ENCODE measurements at places on chromosomes 7 and 10.

- DNase-seq = no peak
Measured at GRCh38 chr7:1124164-1124563, 35.8 kb downstream of the ZFAND2A start.

DNA sequence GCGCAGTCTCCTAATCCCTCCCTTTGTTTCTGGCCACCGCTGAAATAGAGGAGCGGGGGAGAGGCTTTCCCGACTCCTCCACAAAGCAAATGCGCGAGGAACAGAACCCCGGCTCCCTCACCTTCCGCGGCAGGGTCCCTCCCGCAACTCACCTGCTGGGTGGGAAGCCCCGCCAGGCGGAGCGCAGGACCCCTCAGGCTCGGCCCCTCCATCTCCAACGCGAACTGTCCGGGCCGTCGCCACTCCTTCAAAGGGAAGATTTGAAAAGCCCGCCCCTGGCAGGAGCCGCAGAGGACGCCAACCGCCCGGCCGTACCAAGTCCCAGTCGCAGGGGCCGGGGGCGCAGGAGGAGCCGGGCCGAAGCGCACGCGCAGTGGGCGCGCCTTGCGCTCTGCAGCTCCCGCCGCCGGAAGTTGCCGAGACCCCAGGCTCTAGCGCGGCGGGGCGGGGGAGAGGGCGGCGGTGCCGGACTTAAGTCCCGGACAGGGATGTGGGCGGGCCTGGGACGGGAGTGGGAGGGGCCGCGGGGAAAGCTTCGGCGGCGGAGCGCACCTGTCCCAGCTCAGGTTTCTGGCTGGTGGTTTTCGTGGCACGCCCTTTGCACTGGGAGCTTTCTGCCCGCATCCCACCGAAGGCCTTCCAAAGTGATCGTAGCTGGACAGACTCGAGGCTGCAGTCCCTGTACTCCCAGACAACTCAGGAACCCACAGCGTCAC is at the start of gene RTKN2:
RTKN2 (minus strand) TSS at position 446 of the 716 bp plus-strand sequence; CDS start at position 212, 234 bp downstream.
- DNase-seq = peak; percentile 33

DNA sequence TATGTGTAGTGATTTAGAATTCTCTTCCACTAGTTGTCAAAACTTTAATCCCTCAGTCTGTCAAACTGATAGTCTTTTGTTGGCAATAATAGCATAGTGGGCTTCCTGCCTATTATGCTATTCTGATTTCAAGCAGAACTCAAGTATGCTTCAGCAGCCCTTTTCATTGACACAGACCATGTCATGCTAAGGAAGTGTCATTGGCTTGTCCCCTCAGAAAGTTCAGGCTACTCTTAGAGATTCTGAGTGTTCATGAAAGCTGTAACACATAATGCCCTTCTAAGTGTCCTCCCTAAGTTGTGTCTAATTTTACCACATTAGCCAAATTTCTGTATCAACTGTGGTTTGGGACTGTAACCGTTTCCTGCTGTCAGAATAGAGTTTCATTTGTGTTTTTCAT is 198.7 kb downstream of the THSD7A start:
- no peak for DNase-seq

- no peak for DNase-seq
Measured at GRCh38 chr7:19969859-19970493, 196.6 kb upstream of the TMEM196 start.

GRCh38 chr10:114485696-114486400 is 81.5 kb upstream of the AFAP1L2 start:
- no peak for DNase-seq

GRCh38 chr7:18287482-18287881 is 208.1 kb upstream of the HDAC9 start:
- DNase-seq = no peak

DNA sequence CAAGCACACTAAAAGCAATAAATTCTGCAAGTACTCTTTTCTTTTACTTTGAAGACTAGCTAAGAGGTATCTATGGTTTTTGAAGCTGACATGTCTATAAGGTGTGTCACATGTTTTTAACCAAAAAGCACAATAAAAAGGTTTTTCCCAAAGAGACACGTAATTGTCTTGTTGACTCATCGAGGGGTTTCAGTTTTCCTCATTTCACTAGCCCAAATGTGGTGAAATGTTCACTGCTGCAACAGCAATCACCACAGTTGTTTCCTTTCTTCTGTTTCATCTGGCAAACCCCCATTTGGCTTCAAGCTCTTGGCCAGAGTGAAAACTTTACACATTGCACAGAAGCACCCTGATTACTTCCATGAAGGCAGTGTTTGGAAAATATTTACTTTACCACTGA is 3.8 kb upstream of the HOXA4 start:
- no peak for DNase-seq

- DNase-seq = no peak
Measured at GRCh38 chr7:85289279-85289678, 102.4 kb upstream of the SEMA3D start.

- no peak for DNase-seq
Measured at GRCh38 chr10:5064656-5065055, 29.6 kb upstream of the AKR1C3 start.

DNA sequence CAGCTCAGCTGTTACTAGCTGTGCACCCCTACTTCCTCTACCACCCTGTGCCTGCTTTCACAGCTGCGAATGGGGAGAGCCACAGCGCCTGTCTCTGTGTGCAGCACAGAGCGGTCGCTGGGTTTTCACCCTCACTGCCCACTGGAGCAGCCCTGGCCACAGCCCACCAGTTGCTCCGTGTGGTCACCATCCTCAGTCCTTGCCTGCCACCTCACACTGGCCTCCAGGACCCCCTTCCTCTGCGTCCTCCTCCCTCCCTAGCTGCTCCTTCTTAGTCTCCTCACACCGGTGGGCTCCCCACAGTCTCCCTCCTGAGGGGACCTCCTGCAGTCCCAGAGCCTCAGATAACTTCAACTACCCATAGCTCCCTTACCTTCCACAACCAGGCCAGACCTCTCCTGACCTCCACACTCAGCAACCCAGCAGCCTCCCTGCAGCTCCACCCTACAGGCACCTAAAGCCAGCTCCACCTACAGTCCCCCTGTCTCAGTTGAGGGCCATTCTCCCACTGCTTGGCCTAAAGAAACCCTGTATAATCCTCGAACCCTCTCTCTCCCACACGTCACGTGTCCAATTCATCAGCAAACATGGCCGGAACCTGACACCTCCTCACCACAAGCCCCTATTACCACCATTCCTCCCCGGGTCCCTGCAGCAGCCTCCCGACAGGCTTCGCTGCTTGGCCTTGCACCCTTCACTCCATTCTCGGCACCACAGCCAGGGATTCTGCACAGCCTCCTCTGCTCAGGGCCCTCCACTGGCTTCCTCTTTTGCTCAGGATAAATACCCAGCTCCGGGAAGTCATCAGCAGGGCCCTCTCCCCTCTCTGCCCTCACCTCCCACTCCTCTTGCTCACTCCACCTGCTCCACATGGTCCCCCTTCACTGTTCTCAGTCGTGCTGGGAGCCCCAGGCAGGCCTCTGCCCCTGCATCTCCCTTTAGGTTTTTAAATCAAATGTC is 28.1 kb downstream of the PLAC9 start:
- no peak for DNase-seq

DNA sequence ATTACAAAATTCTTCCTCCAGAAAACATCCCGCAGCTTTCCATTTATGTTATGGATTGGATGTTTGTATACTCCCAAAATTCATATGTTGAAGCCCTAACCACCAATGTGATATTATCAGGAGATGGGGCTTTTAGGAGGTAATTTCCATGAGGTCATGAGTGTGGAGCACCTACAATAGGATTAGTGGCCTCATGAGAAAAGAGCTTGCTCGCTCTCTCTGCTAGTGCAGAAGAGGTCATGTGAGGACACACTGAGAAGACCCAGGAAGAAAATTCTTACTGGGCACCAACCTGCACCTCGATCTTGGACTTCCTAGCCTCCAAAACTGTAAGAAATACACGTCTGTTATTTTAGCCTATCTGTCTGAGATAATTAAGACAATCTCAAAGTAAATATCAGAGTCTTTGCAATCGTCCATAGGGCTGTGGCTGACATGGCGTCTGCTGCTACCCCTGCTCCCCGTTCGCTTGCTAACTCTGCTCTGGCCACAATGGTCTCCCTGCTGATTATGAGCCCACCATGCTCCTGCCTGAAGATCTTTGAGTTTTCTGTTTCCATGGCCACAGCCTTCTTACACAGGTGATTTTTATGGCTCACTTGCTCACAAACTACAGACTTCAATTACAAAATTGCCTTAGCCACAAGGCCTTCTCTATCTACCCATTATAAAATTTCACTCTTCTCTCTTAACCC is 333.3 kb downstream of the CACNA2D1 start:
- no peak for DNase-seq

DNA sequence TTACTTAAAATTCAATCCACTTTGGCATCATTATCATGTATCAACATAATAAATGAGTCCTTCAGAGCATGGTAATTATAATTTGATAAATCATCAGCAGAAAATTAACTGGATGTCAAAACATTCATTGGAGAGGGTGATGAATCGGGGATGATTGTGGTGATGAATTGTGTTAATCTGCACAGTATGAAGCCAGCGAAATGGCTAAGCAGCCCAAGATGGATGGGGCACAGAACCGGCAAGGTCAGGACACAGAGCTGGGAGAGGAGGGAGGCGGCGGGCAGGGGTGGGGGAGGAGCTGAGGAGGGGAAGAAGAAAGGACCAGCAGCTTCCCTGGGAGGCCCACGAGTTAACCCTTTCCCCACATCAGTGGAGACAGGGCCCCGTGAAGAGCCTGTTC is 536.1 kb downstream of the LRMDA start:
- DNase-seq = no peak

- DNase-seq = no peak
Measured at GRCh38 chr7:107186240-107186639, 17.4 kb downstream of the HBP1 start.

DNA sequence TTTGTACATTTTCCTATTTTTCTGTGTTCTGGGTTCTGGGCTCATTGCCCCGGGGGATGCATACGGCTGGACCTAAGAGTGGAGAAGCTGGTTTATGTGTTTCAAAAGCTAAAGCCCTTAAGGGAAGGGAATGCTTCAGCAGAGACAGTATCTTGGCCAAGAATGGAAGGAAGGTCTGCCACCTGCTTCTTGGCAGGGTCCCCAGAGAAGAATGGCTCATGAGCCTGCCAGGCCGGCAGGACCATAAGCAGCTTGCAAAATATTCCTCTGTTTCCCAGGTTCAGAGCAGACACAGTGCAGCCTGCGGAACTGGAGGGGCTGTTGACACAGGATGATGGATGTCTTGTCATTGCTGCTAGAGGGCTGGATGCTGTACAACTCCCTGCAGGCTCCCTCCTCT is 7.8 kb upstream of the ABHD11 start:
- DNase-seq = no peak

DNA sequence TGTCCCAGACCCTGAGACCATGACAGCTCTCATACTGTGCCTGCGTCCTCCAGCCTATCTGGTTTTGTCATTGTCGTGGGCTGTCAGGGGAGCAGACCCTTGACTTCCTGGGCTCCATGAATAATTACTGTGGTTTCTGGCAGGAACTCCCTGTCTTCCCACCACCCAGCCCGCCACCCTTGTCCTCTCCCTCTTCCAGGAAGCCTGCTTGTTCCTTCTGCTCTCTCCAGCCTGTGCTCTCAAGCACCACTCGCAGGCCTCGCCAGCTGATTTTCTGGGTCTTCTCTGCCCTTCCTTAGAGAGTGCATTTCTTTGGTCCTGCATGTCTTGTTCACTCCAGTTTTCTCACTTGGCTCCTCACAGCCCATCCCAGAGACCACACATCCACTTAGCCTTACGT is 224.5 kb upstream of the INHBA start:
- no peak for DNase-seq

- DNase-seq = no peak
Measured at GRCh38 chr10:12726971-12727831, 274.3 kb downstream of the CCDC3 start.

GRCh38 chr7:63031838-63032436 is 966.7 kb upstream of the ZNF722 start:
- no peak for DNase-seq

- no peak for DNase-seq
Measured at GRCh38 chr7:81691199-81691821, 78.5 kb downstream of the HGF start.

DNA sequence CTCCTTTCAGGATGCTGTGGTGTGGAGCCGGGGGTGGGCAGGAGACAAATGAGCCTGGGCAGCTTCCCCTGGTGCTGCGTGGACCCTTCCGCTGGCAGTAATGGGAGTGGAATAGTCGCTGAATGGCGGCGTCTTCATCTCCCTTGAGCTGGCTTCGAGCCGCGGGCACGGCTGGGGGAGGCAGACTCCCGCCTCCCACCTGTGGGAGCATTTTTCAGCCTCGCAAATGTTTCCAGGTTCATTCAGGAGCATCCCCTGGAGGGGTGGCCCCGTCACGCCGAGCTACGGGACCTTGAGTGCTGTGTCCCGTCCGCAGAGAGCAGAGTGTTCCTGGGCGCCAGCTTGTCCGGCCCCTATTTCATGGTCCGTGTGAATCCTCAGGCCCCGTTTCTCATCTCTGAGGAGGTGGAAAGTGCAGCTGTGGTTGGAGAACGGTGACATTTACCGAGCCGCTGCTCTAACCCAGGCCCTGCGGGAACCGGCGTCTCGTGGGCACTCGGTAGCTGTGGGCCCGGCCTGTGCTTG is 18.1 kb downstream of the FAM20C start:
- no peak for DNase-seq

GRCh38 chr10:133608855-133609254 is 17.7 kb downstream of the FRG2B start:
- DNase-seq = peak; percentile 2

GRCh38 chr7:1538544-1539180 is 8.2 kb downstream of the MAFK start:
- DNase-seq = no peak

DNA sequence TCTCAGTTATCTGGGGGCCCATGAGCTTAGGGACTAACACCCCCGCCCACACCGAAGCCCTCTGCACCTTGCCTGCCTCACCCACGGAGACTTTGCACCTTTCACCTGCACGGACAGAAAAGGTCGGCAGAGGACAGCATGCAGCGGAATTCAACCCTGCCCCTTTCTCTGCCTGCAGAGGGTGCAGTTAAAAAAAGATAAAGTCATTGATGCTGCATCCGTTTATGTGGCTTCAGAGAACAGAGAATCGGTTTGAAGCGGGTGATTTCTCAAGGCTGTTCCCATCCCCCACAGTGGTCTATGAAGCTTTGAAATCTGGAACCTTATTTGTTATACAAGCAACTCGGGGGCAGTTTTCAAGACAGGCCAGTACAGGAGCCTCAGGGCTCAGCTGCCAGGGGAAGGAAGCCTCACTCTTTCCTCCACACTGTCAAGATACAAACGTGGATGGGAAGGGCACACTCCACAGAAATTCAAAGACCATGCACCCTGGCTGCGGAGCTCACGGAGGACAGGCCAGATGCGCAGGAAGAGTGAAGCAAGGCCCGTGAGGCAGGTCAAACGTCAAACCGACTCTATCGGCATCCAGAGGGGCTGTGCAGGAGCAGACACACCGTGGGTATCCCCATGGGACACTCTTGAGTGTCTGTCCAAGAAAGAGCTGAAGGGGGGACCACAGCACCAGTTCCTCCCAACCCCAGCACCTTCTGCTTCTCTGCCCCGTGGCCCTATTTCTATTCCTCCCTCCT is 66.3 kb downstream of the INSIG1 start:
- DNase-seq = no peak

GRCh38 chr7:151837285-151838042 is 39.5 kb downstream of the PRKAG2 start:
- DNase-seq = no peak

GRCh38 chr10:71708897-71709882 is 10.4 kb downstream of the C10orf105 start:
- DNase-seq = no peak
